Hypothalamus (tissue), 51 donors: ENCODE measurements at places on chromosomes 12 and 14.

GRCh38 chr12:17335487-17335886, 729.5 kb upstream of the LMO3 start:
- DNase-seq: no peak

GRCh38 chr12:113498490-113498889, 26.8 kb upstream of the LHX5 start:
- no peak for DNase-seq

DNA sequence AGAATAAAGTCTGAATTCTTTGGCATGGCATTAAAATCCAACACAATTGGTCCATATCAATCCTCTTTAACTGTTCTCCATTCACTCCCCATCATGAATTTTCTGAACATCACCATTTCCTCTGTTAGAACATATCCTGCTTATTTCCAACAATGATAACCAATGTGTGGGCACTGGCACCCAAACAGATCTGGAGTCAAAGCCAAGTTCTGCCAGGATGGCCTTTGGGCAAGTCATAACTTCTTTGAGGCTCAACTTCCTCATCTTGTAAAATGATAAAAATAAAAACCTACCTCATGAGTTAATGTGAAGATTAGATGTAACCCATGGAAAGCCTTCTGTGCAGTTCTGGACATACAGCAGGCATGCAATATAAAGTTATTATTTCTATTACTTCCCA, 12.5 kb downstream of the PAWR start:
- no peak for DNase-seq

DNA sequence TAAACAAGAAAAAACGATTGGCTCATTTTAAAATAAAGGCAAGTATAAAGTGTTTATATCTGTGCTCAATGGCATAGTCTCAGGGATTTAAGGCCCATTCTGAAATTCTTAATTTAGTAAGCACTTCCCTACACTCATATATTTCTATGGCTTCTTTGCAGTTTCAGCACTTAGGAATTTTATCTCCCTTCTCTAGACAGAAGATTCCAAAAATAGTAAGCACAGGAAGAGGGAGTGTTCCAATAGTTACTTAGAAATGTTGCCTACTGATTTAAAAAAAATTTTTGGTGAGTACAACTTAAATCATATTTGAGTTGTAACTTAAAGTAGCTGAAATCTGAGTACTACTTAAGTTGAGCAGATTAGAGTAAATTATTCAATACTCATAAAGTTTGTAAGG, 19.8 kb downstream of the INSM2 start:
- no peak for DNase-seq

GRCh38 chr12:5723711-5724252, 221.3 kb downstream of the ANO2 start:
- DNase-seq: no peak

DNA sequence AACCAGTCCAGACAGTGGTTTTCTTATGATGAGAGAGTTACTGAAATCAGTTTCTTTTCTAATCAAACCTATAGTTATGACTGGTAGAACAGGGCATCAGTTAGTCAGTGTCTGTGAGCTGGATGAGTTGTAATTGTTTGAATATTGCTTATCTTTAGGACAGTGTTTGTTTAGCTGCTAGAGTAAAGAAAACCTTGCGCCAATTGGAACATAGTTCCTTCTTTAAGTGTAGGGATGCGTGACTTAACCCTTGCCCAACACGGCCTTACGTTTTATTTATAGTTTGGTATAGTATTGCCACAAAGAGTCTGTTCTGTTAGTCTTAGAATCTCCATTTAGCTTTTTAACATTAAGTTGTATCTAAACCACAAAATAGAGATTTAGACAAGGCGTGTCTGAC, 572.6 kb downstream of the SLC16A7 start:
- no peak for DNase-seq

DNA sequence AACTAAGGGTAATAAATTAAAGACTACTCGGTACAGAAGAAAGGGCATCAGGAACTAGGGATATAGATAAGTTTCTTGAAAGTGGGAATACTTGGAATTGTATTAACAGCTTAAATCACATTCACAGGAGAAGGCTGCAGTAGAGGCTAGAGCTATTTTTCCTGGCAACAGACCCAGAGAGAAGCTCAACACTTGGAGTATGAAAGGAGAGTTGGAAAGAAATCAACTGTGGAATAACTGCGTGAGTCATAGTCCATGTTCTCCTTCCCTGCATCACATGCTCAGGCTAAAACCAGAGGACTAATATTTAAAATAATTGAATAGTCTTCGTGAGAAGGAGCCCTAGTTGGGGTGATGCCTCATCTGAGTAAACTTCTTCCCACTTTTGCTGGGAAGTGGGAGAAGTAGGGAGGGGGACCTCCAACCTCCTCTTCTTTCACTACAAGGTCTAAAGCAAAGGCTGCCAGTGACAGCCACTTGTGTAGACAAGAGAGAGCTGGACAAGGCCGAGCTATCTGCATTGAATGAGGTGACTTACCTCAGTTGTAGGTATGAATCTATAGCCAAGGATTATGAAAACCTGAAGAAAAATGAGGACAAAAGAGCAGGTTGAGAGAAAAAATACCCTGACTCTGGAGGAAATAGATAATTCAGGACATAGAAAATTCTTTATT, 32.7 kb downstream of the DYRK2 start:
- DNase-seq: no peak
